ENCODE measurements at places on chromosomes 5 and 9. TPM values are rescaled to one million over a fixed set of nuclear protein-coding genes. Genes with fewer than 3 reads are reported as not detected.

The DOK3 gene
- 10.2 TPM for total RNA-seq

The KIF4B gene
- total RNA-seq: 0.17 TPM

DNA sequence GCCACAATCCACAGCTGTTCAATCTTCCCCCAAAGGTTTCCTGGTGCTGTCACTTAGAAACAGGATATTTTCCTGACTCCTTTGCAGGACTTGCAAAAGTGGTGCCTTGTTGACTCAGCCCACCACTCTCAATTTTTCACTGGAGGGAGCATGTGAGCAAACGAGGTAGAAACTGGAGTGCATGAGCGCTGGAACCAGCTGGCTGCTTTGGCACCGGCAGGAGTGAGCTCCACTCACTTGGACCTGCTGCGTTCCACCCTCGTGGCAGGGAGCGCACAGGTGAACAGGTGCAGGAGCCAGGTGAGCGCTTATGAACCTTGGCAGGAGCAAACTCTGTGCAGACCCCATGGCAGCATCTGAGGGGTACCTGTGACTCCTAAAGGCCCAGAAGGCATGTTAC, 364.1 kb upstream of the RORB start:
- no peaks in the 10 kb centered on the region for H3K36me3 ChIP-seq
- H3K4me1 ChIP-seq: no peaks in the 10 kb centered on the region
- H3K27ac ChIP-seq: no peak overlapping the region
- no peak overlapping the region for H3K4me3 ChIP-seq
- DNase-seq: no peak
- no peaks in the 10 kb centered on the region for H3K27me3 ChIP-seq

DNA sequence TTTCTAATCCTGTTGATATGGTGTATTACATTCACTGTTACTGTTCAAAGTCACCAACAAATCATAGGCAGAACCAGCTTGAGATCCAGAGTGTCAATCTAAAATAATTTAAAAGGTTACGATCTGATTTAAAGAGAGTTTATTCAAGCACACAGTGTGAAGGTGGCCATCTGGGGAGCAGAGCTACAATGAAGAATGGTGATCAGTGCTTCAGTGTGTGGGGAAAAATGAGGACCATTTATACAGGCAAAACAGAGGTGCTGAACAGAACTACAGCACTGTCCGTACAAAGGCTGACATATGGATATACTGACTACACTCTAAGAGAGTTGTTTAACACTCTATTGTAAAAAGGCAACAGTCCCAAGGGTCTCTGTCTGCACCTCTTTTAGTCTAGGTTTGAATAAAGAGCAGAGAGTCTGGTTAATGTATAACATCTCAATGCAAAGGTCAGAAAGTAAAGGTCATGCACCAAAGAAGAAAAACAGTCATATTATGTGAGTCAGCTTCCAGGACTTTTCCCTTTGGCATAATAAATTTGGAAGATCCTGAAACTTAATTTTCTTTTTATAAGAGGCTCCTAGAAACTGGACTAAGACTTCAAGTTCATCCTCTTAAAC, 29.7 kb upstream of the TDRD7 start:
- H3K4me1 ChIP-seq: peaks cover 9% of the 10 kb centered on the region
- no peaks in the 10 kb centered on the region for H3K27me3 ChIP-seq
- H3K36me3 ChIP-seq: no peaks in the 10 kb centered on the region

DNA sequence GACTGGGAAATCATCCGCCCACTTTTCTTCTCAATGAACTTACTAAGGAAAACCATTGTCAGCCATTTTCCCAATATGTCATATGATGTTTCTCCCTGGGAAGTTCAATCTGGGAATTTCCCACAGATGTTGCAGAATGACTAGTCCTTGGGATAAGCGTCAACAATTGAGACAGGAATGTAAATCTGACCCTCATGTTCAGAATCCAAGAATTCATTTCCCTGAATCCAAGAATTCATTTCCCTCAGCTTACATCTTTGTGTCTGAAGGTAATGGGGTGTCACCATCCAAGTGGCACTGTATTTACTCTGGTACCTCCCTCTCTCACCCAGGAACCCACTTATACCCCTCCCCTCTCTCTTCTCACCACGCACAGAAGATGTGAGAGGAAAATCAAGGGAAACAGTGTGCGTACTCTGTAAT, 7.4 kb downstream of the KLF9 start:
- H3K27ac ChIP-seq: peak overlapping the region; percentile 39
- no peaks in the 10 kb centered on the region for H3K27me3 ChIP-seq
- DNase-seq: no peak
- H3K4me1 ChIP-seq: peaks cover 21% of the 10 kb centered on the region
- H3K36me3 ChIP-seq: peaks cover 5% of the 10 kb centered on the region

- no peak for DNase-seq
- no peaks in the 10 kb centered on the region for H3K27me3 ChIP-seq
- no peak overlapping the region for H3K27ac ChIP-seq
- H3K36me3 ChIP-seq: no peaks in the 10 kb centered on the region
- H3K4me1 ChIP-seq: no peaks in the 10 kb centered on the region
Measured at GRCh38 chr5:432928-433791, 9.8 kb upstream of the EXOC3 start.

- peaks cover 4% of the 10 kb centered on the region for H3K36me3 ChIP-seq
- peaks cover 34% of the 10 kb centered on the region for H3K4me1 ChIP-seq
- H3K27me3 ChIP-seq: no peaks in the 10 kb centered on the region
- H3K27ac ChIP-seq: peak overlapping the region; percentile 67
- DNase-seq: no peak
Measured at GRCh38 chr5:109695005-109695926, 5.5 kb downstream of the MAN2A1 start.

DNA sequence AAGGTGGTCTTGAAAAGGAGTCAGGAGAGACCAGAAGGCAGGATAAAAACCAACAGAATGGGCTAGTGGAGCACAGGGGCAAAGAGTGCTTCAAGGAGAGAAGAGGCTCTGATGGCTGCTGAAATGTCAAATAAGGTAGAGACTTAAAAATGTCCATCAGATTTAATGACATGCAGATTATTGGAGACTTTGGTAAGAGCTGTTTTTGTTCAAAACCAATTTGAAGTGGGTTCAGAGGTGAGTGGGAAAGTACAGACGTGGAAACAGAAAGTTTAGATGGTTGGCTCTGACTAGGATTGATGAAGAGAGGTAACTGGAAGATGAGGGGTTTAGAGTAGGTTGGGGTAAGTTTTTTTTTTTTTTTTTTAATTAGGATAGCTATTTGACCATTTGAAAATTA, 14.1 kb downstream of the SLC25A46 start:
- H3K4me1 ChIP-seq: no peaks in the 10 kb centered on the region
- no peak overlapping the region for H3K4me3 ChIP-seq
- no peak for DNase-seq
- peaks cover 3% of the 10 kb centered on the region for H3K36me3 ChIP-seq
- no peak overlapping the region for H3K27ac ChIP-seq
- no peaks in the 10 kb centered on the region for H3K27me3 ChIP-seq

DNA sequence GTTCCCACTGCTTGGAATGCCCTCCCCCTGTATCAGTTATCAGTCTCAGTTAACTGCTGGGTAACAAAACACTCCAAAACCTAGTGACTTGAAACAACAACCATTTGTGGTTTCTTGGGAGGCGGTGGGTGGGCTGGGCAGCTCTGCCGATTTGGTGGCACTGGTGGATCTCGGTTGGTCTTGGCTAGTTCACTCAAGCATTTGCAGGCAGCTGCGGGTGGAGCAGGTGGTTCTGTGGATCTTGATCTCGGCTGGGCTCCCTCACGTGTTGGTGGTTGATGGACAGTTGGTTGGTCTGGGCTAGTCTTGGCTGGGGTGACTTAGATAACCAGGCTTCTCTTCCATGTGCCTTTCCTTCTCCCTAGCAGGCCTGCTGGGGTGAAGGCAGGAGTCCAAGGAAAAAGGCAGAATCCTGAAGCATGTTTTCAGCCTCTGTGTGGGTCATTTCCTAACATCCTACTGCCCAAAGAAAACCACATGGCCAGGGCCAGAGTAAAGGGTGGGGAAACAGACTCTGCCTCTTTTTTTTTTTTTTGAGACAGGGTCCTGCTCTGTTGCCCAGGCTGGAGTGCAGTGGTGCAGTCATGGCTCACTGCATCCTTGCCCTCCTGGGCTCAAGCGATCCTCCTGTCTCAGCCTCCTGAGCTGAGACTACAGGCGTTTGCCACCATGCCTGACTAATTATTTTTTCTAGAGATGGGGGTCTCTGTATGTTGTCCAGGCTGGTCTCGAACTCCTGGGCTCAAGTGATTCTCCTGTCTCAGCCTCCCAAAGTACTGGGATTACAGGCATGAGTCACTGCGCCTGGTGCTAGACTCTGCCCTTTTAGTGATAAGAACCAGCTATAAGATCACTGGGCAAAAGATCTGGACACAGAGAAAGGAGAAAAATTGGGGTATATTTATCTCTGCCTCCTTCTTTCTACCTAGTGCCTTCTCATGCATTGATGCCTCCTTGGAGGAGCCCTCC, 183.7 kb downstream of the RGS3 start:
- H3K4me3 ChIP-seq: no peak overlapping the region
- peaks cover 12% of the 10 kb centered on the region for H3K4me1 ChIP-seq
- no peak for DNase-seq
- H3K27me3 ChIP-seq: no peaks in the 10 kb centered on the region
- no peak overlapping the region for H3K27ac ChIP-seq

Measured in liver (tissue), 10 donors.